ENCODE measurements at places on chromosomes 2 and 18.

DNA sequence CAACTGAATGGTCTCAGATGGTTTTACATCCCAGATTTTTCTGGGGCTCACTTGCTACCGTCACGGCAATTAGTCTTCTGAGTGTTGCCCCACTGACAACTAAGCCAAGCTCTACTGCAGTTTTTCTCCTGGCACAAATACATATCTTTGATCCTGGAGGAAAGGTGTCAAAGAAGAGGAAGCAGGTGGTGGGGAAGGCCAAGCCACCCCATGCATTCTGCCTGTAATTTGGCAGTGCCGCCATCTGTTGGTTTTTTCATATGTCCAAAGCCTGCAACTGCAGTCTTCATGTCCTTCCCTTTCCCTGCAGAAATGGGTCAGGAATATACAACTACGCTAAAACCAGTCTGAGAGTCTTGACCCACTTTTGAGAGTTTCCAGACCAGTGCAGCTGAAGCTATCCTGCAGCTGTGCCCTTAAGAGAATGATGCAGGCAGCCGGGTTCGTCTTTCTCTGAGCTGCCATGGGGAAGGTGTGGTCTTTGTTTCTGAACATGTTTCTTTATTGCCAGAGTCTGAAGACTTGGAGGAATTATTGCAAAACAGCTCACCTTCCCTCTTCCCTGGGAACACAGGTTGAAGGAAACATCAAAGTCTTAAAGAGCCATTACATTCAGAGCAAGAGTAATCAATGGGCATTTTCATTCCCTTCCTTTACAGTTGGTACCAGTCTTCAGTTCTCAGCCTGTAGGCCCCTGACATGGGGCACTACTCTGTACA, 71.8 kb upstream of the ATL2 start:
- DNase-seq = no peak

- DNase-seq = no peak
Measured at GRCh38 chr18:56148373-56148772, 490.0 kb downstream of the TXNL1 start.

- DNase-seq = no peak
Measured at GRCh38 chr2:134117676-134118075, 136.2 kb upstream of the MGAT5 start.

DNA sequence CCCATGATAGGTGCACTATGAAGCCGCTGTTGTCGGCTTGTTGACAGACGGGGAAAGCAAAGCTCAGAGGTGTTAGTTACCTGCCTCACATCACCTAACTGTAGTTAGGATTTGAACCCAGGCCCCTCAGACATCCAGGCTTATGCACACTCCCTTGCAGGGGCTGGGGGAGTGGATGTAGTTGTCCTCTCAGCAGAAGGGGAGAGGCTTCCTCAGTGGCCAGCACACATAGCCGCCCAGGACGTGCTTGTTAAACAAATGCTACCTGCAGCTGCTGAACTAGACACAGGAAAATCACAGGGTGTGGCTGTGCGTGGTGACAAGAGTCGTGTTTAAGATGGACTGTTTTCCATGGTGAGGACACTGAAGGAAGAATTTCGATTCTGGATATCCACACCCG, 39.2 kb downstream of the GREB1 start:
- no peak for DNase-seq

DNA sequence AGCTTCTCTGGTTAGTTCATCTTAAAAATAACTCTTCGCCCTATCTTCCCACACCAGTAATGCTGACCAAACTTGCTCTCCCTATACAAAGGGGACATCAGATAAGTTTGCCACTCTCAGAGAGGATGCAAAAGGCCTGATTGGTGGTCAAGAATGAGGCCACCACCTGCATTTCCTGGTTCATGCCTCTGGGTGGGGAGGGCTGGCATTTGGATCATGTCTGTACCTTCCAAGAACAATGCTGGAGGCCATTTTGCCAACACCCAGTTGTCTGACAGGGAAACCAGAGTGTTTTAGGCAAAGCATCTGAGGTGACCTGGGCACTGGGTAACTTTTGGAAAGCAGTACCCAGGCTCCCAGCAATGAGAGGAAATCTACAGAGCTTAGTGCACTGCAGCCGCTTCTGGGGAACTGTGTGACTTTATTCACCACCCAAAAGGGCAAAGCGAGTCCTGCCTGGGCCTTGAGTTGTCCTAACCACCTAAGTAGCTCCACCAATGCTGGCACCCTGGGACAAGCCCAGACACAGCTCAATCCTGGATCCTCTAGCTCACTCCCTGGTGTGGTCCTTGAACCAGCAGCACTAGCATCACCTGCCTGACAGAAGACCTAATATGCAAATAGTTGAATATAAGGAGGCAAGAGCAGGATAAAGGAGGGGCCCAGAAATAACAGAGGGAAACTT, 35.1 kb downstream of the CAPN13 start:
- no peak for DNase-seq

DNA sequence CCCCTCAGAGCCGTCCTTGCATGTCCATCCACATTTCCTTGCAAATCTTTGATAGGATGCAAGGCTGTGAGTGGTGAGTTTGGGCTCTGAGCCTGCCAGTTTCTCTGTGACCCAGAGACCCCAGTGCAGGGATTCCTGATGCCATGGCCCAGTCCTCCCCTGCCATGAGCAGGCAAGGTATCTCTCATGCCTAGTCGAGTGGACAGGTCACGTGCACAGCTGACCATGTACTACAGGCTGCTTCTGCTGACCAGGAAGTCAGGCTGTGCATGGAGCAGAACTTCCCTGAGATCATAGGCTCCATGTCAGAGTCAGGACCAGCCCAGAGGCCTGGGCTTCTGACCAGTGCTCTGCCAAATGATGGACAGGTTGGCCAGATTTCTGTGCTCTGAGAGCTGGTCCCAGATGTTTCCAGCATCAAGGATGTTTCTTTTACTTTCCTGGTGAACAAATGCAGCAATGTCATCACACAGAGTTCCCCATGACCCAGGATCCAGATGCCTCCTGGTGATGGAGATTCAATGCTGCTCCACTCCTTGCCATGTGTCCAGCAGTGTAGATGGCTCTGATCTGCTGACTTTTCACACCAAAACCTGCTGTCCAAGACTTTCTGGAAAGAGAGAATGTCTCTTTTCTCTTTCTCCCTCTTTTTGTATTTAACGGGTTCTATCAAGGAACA, 321.6 kb upstream of the HS6ST1 start:
- DNase-seq = no peak

GRCh38 chr2:64629329-64629781, 24.4 kb downstream of the SERTAD2 start:
- DNase-seq = no peak

- DNase-seq = peak; percentile 11
Measured at GRCh38 chr2:218437969-218438368, 19.0 kb downstream of the VIL1 start.

GRCh38 chr2:120108749-120109148, 95.9 kb downstream of the EPB41L5 start:
- no peak for DNase-seq

GRCh38 chr2:46001741-46002506, 295.3 kb upstream of the EPAS1 start:
- no peak for DNase-seq

DNA sequence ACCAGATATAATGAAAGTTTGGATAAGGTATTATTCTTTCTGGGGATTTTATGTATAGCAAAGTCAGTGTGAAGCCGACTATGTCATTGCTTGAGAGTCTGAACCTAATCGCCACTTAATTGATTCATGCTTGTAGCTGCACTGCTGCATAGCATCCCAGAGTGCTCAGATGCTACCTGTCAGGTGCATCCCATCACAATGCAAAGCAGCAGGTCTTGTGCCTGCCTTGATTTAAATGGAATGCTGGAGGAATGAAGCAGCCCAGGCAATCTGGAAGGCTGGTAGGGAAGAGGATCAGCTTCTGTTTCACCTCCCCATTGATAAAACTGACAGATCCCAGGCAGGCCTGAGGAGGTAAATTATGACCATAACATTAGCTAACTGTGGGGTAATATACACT, 40.4 kb upstream of the ATIC start:
- DNase-seq = no peak

DNA sequence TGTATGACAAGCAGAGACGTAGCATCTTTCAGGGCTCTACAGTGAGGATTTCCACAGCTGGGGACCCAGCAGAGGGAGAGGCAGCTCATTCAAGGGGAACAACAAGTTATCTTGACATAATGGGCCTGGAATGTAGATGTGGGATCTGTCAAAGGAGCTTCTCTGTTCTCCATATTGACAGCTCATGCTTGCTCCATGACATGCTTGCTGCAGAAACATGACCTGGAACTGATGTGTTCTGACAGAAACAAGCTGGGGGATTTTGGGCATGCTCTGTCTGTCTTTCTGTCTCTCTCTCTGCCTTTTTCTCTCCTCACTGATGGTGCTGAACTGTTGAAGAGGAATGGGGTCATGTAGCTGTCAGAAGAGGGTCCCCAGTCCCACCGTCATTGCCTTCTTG, 79.6 kb downstream of the MMADHC start:
- no peak for DNase-seq

DNA sequence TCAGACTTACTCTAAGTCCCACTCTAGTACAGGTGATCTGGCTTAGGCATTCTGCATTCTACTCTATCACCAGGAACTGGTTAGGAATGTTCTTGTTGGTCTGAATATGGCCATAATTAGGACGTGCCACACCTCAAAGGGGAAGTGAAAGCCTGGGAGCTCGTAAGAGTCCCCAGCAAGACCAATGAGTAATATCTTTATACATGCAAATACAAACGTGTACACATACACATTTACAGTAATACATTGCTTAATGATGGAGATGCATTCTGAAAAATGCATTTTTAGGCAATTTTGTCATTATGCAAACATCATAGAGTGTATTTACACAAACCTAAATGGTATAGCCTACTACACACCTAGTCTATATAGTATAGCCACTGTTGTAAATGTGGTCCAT, 19.5 kb upstream of the ERCC3 start:
- peak; percentile 60 for DNase-seq

DNA sequence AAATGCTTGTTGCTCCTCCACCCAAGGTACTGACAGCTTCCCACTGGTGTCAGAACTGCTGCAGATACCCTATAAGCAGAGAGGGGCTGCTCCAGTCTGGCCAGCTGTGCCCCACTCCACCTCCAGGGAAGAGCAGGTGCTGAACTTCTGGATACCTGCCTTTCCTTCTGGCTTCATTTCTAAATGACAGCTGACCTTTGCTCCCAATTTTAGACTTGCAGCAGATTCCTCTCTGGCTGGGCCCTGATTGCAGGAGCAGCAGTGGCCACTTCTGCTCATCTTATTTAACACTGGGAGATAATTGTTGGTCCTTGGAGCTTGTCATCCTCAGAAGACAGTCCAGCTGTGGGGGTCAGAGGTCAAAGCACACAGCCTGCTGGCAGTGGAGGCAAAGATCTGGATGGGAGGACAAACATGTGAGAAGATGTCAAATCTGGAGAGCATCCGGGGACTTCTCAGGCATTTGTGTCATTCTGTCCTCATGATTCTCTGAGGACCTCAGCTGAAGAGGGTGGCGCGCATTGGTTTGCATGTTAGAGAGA, 38.9 kb downstream of the SETBP1 start:
- DNase-seq = no peak

DNA sequence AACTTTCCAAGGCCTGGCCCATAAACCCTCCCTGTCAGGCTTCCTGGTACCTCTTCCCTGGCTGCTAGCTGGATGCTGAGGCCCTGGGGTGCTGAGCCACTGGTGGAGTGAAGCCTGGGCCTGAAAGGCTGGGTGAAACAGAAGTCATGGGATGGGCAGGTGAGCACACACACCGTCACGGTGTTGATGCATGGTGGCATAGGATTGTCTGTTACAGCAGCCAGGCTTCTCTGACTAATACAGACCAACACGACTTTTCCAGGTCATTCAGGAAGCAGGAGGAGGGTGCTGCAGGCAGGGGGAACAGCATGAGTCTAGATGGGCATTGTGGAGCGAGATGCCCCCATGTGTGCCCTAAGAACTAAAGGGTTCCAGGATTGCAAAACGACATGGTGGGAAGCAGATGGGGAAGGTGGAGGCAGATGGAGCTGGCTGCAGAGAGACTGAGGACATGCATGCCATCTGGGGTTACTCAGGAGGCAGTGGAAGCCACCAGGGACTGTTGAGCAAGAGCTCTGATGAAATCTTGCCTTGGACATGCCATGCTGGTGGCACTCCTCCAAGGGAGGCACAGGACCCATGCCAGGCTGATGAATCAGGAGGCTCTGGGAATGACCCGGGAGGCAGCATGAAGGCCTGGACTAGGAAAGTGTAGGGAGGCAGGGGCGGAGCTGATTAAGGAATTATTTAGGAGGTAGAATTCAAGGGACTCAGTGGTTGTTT, 480.9 kb downstream of the TSN start:
- no peak for DNase-seq

- DNase-seq = no peak
Measured at GRCh38 chr2:186962085-186962747, 113.2 kb upstream of the ZSWIM2 start.

GRCh38 chr2:25548601-25549000, 124.8 kb downstream of the DTNB start:
- DNase-seq = no peak

- no peak for DNase-seq
Measured at GRCh38 chr18:63197246-63197869, 122.2 kb downstream of the BCL2 start.

- no peak for DNase-seq
Measured at GRCh38 chr18:77249569-77250500, at the start of gene GALR1. Gene GALR1, plus strand, starts transcription at chr18:77249848. Its CDS starts 701 bp downstream, at chr18:77250549.

DNA sequence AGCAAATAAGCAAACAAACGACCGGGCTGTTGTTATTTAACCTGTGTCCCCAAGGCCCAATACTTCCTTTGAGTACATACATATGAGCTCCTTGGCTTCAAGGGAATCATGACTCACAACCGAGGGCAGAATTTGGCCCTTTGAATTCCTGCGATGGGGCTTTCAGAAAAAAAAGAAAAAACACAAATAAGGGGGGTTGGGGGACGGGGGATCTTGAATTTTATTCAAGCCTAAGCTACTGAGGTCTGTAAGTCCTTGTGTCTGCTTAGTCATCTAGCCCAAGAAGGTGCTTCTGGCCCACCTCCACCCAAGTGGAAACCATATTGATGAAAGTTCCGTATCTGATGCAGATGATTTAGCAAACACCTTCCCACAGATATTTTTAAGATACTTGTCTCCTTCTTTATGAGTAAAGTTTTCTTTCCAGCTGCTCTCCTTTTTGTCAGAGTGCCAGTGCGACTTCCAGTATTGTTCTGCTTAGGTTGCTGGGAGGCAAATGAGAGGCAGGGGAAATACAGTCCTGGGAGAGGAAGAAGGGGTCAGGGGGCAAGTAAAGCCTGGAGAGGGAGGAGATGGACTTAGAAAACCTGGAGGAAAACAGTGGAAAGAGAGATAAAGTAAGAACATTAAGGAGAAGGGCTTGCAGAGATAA, 169.6 kb downstream of the ZEB2 start:
- no peak for DNase-seq

GRCh38 chr2:64807417-64807816, 153.7 kb upstream of the SERTAD2 start:
- peak; percentile 48 for DNase-seq

Data from GM10248 (cell line).